ENCODE measurements at places on chromosomes 12 and 14. TPM values are rescaled to one million over a fixed set of nuclear protein-coding genes. Genes with fewer than 3 reads are reported as not detected.

The CYP27B1 gene
- total RNA-seq, result 3.2 TPM

The IL22 gene
- total RNA-seq, result not detected

The RBM25 gene
- 22.4 TPM for total RNA-seq

The VIPAS39 gene
- total RNA-seq, result 26.7 TPM

The GMFB gene
- 19.4 TPM for total RNA-seq

The KRT75 gene
- not detected for total RNA-seq

The TRHDE gene
- total RNA-seq, result under 0.01 TPM

The ART4 gene
- 0.27 TPM for total RNA-seq

The CFAP54 gene
- total RNA-seq, result 1.1 TPM

The GARIN6 gene
- total RNA-seq, result not detected

The SLC25A47 gene
- total RNA-seq, result not detected

The PRIMA1 gene
- total RNA-seq, result not detected

The NOXRED1 gene
- 0.27 TPM for total RNA-seq

Measured in hematopoietic multipotent progenitor cell (in vitro differentiated cells).